Stimulated activated CD8-positive, alpha-beta memory T cell treated with anti-CD3 and anti-CD28 coated beads, Interleukin-7, amount 100 ng/mL, for 24 hours (primary cell): ENCODE measurements at places on chromosomes 11 and 22.

- no peak for DNase-seq
Observed at GRCh38 chr11:121651257-121651605, 198.5 kb upstream of the SORL1-AS1 start.

DNA sequence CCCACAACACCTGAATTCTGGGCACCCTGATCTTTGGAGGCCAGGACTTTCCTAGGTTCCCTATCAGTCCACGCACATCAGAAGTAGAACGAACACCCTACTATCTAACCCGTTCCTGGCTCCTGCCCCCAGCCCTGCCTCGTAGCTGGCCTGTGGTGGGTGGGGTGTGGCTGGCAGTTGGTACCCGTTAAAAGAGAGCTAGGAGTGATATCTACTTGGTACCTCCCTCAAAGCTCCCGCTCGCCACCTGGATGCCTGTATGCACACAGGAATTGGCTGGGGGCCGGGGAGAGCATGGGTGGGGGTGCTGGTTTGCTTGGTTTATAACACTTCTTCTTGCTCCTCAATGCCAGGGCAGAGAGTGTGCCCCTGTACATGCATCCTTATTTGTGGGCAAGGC lies 14.0 kb upstream of the NECTIN1 start:
- no peak for DNase-seq

DNA sequence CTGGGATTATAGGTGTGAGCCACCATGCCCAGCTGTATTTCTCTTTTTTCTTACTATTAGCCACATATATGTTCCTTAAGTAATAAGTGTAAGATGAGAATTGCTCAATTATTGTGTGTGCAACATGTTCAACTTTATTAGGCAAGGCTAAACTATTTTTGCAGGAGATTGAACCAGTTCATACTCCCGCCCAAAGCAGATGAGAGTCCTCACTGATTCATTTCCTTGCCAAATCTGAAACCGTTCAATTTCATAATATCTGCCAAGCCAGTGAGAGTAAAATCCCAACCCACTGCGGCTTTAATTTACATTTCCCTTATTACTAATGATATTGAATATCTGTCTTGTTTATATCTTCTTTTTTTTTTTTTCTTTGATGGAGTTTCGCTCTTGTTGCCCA lies 48.4 kb downstream of the KCNJ4 start:
- no peak for DNase-seq

DNA sequence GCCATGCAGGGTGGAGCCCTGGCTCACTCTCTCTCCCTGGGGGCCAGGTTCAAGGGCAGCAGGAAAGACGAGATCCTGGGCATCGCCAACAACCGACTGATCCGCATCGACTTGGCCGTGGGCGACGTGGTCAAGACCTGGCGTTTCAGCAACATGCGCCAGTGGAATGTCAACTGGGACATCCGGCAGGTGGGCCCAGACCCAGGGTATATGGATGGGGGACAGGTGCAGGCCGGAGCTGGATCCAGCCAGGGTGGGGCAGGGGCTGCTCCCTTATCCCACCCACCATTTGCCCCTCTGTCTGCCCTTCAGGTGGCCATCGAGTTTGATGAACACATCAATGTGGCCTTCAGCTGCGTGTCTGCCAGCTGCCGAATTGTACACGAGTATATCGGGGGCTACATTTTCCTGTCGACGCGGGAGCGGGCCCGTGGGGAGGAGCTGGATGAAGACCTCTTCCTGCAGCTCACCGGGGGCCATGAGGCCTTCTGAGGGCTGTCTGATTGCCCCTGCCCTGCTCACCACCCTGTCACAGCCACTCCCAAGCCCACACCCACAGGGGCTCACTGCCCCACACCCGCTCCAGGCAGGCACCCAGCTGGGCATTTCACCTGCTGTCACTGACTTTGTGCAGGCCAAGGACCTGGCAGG lies 2.9 kb downstream of the TRPT1 start:
- no peak for DNase-seq

DNA sequence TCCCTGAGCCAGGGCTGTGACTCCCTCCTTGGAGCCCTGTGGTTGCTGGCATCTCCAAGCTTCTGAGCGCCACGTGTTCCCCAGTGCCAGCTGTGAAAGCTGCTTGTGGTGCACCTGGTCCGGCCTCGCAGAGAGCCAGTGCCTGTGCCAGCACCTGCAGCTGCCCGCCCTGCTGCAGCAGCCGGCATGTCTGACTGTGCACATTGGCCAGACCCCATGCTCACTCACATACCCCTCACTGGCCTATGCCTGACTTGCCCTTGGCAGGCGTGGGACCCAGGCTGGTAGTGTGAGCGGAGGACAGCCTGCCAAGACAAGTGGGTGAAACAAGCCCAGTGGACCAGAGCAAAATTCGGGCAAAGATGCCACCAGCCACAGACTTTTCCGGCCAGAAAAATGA lies 9.8 kb downstream of the MRPL48 start:
- DNase-seq, result no peak

DNA sequence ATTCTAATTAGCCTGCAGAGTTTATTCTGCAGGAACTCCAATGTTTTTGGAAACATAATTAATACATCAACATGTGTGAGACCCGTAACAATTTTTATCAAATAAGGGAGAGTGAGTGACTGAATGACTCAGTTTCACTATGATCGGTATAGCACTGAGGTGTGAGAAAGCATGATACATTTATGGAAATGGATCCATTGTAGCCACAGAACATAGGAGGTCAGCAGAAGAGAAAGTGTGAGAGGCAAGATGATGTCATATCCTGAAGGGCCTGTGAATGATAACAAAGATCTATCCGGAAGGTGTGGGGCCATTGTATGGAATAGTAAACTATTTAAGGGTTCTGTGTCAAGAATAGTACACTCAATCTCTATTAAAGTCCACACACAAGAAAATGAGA lies 1406.1 kb upstream of the TENM4 start:
- DNase-seq, result no peak

DNA sequence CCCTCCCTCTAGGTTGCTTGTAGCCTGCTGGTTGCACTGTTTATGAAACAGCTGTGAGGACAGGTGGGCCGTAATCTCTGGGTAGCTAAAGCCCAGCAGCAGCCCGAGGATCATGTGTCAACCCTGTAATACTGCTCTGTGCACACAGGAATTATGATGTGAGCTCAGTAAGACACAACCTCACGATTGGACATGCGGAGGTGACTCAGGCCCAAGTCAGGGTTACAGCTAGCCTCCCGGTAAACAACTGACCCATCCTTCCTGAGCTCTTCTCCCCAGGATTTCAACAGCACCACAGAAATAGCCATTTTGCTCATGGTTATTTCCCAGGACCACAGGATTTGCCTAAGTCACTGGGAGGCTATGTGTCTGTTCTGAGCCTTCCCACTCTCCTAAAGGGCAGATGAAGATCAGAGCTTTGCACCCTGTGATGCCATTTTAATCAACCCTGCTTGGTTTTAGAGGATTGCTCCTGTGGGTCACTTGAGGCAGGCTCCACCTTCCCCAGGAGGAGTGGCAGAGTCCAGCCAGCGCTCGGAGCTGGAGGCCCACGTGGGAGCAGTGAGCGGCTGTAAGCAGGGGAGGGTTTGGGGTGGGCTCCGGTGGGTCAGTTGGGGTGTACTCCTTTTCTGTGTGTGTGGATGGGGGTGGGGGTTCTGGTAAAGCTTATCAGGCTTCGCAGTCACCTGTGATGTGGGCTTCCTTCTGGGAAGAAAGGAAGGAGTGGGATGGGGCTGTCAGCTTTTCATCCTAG lies at the start of gene AMPD3:
AMPD3 (plus strand) TSS at position 387 of the 754 bp plus-strand sequence. CDS start 6,256 bp downstream, outside the sequence.
- DNase-seq, result no peak

DNA sequence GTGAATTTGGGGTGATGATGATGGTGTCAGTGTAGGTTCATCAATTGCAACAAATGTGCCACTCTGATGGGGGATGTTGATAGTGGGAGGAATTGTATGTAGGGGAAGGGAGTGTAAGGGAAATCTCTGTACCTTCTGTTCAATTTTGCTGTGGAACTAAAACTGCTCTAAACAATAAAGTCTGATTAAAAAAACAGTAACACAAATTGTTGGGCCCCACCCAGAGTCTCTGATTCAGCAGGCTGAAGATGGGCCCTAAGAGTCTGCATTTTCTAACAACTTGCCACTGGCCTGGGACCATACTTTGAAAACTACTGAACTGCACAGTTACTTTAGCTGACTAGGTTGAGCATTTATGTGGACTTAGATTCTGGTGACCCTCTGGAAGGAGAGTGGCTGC lies 113.2 kb downstream of the ATG16L2 start:
- DNase-seq, result no peak
